Activated T-cell treated with anti-CD3 and anti-CD28 coated beads, Interleukin-2, amount 50 U/mL, for 1 hour (primary cell): ENCODE measurements at places on chromosomes 3 and 15.

GRCh38 chr15:28888900-28889299 is 3.1 kb downstream of the APBA2 start:
- DNase-seq, result no peak

GRCh38 chr15:77542491-77543001 is 90.2 kb downstream of the LINGO1 start:
- no peak for DNase-seq

- DNase-seq, result no peak
These were observed 4.7 kb downstream of the ATRIP start for GRCh38 chr3:48451270-48451669.

DNA sequence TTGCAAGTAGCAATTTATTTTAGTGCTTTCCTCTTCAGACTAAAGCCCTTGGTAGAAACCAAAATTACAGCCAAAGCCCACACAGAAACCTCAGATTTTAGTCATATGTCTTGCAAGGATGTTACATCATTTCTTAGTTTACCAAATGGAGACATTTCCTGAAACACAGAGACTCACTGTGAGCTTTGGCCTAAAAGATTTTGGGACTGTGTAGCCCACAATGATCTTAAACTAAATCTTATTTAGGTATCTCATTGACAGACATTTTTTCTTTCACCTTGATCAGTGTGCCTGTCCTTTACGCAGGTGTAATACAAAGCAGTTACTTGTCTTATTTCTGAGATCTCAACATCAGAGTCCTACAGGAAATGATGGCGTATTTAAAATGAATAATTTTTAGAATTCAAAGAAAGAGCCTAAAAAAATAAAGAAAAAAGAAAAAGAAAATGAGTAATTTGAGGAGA is 27.8 kb upstream of the AP4E1 start:
- no peak for DNase-seq

- DNase-seq, result no peak
These were observed 49.0 kb downstream of the DHX36 start for GRCh38 chr3:154275292-154275691.

DNA sequence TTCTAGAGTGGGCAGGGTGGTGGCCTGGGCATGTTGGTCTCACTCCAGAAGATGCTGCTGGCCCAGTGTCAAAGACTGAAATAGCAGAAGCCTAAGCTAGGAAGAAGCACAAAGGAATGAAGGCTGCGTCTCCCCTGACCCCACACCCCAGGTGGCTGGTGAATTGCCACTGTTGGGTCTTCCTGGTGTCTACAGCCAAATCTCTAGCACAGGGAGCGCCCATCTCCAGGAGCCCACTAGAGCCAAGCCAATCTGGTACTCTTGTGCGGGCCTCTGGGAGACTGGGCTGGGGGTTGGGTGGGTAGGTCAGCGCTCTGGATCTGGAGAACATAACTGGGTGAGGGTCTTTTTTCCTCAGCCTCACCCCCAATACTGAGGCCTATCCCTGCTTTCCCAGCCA is 894 bp downstream of the TUSC2 start:
- DNase-seq, result no peak

- DNase-seq, result no peak
These were observed 47.3 kb downstream of the SSUH2 start for GRCh38 chr3:8597219-8597853.

DNA sequence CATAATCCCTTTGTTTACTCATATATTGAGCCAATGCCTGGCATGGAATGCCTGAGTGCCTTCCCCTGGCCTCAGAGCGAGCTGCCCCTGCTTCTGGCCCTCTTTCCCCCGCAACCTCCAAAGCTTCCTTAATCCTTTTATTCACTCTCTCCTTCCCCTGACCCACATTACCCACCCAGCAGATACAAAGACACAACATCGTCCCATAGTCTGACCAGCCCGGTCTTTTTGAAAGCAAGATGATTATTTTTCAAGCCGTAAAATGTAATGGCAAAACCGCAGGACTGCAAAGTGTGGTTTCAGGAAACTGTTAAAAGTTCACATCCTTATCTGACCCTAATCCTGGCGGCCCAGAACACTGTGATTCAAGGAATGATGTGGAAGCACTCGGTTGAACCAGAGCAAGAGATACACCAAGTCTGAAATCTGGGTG is 78.4 kb upstream of the LRTM1 start:
- DNase-seq, result no peak

- no peak for DNase-seq
These were observed 226.6 kb upstream of the IL12A start for GRCh38 chr3:159761848-159762635.

GRCh38 chr3:102979682-102980354 is 545.0 kb downstream of the ZPLD1 start:
- no peak for DNase-seq

- no peak for DNase-seq
These were observed 56.7 kb upstream of the TSPAN3 start for GRCh38 chr15:77127626-77128025.

GRCh38 chr3:49675912-49676311 is 1.8 kb downstream of the APEH start:
- DNase-seq, result no peak

- DNase-seq, result no peak
These were observed 969.4 kb downstream of the PLOD2 start for GRCh38 chr3:145191543-145191942.
